ENCODE measurements at places on chromosomes 7 and 10.

DNA sequence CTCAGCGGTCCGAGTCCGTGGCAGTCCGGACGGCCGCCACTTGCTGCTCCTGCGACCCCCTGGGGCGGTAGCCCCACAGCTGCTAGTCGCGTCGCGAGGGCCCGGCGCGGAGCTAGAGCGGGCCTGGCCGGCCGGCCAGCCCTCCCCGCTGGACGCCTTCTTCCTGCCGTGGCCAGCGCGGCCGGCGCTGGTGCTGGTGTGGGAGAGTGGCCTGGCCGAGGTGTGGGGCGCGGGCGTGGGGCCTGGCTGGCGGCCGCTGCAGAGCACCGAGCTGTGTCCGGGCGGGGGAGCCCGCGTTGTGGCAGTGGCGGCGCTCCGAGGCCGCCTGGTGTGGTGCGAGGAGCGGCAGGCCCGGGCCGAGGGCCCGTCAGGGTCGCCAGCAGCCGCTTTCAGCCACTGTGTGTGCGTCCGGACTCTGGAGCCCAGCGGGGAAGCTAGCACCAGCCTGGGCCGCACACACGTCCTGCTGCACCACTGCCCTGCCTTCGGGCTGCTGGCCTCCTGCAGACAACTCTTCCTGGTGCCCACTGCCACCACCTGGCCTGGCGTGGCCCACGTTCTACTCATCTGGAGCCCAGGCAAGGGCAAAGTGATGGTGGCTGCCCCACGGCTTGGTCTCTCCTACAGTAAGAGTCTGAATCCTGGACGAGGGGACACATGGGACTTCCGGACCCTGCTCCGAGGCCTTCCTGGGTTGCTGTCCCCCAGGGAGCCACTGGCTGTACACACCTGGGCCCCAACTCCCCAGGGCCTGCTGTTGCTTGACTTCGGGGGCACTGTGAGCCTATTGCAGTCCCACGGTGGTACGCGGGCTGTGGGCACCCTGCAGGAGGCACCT lies 631 bp downstream of the HPS6 start:
- DNase-seq: no peak

DNA sequence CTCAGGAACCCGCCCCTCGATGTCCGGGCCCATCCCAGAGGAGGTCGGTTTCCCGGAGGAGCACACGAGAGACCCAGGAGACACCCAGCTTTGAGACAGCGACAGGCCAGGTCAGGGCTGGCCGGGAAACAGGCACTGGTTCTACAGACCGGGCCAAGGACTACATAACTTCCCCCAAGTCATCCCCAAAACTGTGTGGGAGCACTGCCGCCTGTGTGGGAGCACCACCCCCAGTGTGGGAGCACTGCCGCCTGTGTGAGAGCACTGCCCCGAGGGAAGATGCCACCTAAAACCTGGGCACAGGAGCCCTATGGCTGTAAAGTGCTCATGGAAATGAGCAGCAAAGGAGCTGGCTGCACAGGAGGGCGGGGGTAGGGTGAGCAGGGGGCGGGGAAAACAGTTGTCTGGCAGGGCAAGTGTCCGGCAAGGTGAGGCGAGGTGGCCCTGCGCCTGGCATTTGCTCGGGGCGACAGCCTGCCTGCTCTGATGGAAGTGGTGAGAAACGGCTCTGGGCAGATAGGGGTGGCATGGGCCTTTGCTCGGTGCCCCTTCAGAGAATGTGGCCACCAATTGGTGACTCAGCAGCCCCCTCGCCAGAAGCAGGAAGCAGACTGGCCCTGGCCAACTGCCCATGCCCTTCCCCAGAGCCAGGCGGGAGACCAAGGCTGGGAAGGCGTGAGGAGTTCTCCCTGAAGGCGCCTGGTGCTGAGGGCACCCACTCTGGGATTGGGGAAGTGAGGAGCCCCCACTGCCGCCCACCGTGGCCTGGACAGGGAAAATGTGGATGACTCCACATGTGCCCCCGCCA lies 26.2 kb downstream of the PAPOLB start:
- no peak for DNase-seq

DNA sequence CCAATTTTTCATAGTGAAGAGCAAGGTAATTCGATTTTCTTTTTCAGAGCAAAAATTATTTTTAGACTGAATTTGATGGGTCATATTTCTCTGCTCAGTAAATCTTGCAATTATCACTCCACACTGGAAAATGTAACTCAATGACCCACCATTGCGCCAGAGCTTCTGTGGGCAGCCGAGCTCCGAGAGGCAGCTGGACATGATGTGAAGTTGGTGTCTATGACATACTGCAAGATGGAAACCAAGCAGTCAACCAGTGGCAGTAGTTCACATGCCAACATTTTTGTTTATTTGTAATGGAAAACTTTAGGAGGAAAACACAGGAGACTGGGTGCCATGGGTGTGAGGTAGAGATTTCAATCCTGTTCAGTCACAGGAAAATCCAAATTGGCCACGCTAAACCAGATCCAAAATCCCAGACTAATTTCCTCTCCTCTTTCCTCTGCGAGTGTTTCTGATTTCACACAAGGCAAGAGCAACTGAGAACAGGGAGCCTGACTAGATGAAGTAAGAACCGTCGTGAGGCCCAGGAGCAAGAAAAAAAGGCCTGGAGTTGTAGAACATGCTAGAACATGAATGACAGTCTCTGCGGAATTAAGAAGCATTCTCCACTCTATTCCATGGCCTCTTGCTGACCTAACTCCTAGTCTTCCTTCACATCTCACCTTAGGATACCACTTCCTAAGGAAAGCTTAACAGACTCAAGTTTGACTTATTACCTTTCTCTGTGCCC lies 39.3 kb downstream of the CALD1 start:
- no peak for DNase-seq

DNA sequence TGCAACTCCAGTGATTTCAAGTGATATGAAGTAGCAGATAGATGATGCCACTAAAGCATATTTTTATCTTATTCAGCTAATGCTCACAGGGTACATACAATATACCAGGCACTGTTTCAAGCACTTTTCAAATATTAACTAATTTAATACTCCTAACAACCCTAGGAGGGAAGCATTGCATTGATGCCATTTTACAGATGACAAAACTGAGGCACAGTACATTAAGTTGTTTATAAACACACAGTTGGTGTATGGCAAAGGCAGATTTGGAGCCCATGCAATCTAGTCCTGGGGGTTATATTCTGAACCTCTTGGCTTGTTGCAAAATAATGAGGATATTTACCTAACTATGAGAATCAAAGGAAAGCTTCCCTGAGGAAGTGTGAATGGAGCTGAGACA lies 371.0 kb downstream of the SFMBT2 start:
- DNase-seq: no peak

DNA sequence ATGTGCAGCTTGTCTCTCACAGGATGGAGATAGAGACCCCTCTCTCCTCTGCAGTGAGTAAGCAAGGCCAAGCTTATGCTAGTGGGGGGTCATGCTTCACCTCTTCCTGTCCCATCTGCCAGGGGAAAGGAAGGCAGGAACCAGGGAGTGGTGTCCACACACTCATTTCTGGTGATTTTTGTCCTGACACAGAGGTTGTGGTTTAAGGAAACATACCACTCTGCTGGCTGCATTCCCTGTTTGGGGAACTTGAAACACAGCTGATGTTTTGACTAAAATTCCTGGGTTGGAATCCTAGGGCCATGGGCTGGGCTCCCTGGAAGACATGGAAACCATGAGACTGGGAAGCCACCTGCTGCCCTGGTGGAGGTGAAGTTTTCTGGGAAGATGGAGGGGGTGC lies 21.4 kb downstream of the C10orf120 start:
- DNase-seq: no peak
